ENCODE measurements at places on chromosomes 2 and 18. TPM values are rescaled to one million over a fixed set of nuclear protein-coding genes. Genes with fewer than 3 reads are reported as not detected.

Gene SNORC
- total RNA-seq: 0.29 TPM

Gene DCDC2C
- total RNA-seq: not detected

Gene ARL6IP6
- total RNA-seq: 18.5 TPM

Gene SERPINB4
- not detected for total RNA-seq

Gene OTX1
- 0.29 TPM for total RNA-seq

Gene CERKL
- total RNA-seq: 0.15 TPM

Gene SERPINB3
- total RNA-seq: not detected

Gene SIX3
- not detected for total RNA-seq

Gene CLHC1
- total RNA-seq: 8.9 TPM

Gene ZBTB7C
- total RNA-seq: not detected

Gene TANC1
- total RNA-seq: 26.8 TPM

Gene IGFBP5
- total RNA-seq: 474 TPM

Gene MC2R
- total RNA-seq: not detected

Gene C2orf66
- total RNA-seq: 0.17 TPM

Gene CKAP2L
- total RNA-seq: 0.50 TPM

Gene MAP3K20
- 97.6 TPM for total RNA-seq

Gene FSIP2
- total RNA-seq: 0.15 TPM

Gene MOGAT1
- not detected for total RNA-seq

Gene PIEZO2
- total RNA-seq: 3.0 TPM

Gene NBEAL1
- 44.2 TPM for total RNA-seq

Gene ZNF514
- total RNA-seq: 17.7 TPM

Gene CFC1
- not detected for total RNA-seq

Gene DOCK10
- total RNA-seq: 36.9 TPM

Gene HMSD
- 0.15 TPM for total RNA-seq

Gene CCDC68
- 4.6 TPM for total RNA-seq

Gene LBX2
- 6.3 TPM for total RNA-seq

Gene EMILIN2
- 16.3 TPM for total RNA-seq

Gene SH3BP4
- total RNA-seq: 67.5 TPM

Gene PLCD4
- 11.8 TPM for total RNA-seq

Gene KIAA2012
- 0.17 TPM for total RNA-seq

Gene VIL1
- total RNA-seq: not detected
